ENCODE measurements at places on chromosomes 3 and 15.
A peak's percentile ranks its signal among the peaks of the same experiment; 100 is the strongest.

DNA sequence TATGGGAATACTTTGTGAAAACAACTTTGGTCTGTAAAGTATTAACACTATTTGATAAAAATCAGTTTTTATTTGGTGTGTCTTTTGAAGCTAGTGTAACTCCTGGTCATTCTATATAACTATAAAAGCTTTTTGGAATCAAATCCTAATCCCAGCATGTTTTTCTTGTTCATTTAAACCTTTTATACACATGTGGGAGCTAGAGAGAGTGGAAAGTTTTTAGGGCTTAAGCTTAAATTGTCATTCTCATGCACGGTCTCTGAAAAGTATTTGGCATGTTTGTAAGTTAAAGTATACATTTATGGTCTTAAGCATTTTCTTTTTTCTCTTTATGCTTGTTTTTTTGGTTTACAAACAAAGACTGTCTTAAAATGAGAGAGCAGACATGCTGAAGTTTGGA lies 83.4 kb upstream of the RARB start:
- no peak for DNase-seq

DNA sequence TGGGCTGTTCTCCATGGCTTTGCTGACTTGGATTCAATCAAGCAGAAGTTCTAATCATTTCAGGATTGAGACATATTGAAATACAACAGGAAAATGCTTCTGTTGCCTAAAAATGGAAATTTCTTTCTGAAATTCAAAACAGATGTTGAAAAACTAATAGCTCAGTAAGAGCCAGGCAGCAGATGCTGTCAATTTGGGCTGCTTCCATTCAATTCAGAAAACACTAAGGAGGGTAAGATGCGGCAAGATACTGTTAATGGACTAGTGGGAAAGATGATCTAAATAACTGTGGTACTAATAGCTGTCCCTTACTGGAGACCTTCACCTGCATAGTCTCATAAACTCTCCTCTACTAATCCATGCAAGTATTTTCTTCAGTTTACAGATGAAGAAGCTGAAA lies 53.5 kb downstream of the DGKG start:
- DNase-seq, result no peak

GRCh38 chr15:60843482-60843881 lies 364.5 kb upstream of the ICE2 start:
- DNase-seq, result no peak

GRCh38 chr15:88057836-88058235 lies 198.7 kb downstream of the NTRK3 start:
- no peak for DNase-seq

DNA sequence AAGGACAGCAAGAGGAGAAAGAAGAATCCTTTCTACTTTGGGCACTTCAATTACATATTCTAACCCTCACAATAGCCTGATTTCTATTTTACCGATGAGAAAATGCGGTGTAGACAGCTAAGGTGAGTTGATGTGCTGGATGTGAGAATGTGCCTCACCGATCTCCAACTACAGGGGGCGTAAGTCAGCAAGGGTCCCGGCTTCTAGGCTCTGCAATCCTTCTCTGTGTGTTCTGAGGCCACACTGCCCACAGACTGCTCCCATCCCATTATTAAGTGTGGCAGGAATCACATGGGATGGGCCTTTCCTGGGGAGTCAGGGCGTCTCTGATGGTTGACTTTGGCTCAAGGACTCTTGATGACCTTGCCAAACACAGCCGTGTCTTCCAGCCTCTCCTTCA lies 23.6 kb upstream of the RPL35A start:
- DNase-seq, result no peak

DNA sequence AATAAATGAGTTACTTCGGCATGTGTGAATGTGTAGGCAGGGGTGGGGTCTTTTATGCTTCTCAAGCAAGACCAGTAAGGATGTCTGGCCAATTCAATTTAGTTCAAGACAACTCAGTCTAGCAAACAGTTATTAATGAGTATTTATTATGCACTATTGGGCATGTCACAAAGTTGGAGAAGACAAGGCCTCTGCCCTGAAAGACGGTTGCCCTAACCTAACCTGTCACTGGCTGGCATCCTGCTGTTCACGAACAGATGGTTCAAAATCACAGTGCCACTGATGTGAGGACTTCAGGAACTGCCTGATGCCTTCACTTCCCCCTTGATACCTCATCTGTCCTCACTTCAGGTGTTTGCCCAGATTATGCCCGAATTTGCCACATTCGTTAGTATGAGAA lies 217.8 kb downstream of the SOX2 start:
- no peak for DNase-seq

DNA sequence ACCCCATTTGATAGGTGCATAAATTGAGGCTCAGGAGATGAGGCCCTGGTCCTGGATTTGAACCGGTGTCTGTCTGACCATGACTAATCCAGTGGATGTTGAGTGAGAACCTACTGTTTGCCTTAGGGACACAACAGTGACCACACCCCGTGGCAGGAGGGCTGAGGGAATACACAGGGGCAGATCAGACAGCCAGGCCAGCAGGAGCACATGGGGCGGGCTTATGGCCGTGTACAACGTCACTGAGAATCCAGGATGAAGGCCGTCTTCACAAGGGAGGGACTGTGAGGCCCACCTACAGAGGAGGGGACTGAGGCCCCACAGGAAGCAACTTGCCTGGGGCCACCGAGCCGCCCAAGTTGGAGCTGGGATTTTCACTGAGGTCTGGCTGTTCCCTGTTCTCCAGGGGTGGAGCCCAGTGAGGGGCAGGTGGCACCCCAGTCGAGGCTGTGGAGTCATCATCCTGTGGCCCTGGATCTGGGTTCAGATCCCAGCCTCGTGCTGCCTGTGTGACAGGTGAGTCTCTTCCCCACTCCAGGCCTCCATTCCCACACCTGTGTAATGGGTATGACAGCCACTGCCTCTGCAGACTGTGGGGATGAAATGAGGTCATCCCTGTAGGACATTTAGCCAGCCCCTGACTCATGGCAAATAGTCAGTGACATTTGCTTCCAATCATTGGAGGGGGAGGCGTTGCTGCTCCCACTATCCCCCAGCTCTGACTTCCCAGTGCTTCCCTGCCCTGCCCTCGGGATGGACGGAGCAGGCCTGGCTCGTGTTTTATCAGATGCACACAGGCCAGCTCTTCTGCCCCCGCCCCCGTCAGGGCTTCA lies 6.3 kb upstream of the PLXND1 start:
- no peak for DNase-seq

- no peak for DNase-seq
These were observed 90.4 kb downstream of the NEDD4 start for GRCh38 chr15:55902981-55903380.

DNA sequence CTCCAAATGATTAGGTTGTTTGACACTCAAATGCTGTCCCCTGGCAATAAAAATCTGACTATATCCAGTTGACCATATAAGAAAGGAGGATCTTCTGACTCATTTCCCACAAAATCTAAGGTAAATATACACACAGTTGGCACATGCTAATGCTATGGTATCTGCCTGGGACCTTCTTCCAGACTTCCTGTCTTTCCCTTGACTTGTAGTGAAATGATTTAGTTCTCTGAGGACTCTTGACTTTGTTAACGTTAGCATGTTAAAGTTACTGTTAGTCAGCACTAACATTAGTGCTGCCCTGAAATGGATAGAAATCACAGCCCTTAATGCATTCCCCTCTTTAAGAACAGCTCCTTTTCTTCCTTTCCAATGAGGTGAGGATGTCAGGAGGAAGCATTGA lies 124.3 kb upstream of the LSAMP start:
- DNase-seq, result no peak

DNA sequence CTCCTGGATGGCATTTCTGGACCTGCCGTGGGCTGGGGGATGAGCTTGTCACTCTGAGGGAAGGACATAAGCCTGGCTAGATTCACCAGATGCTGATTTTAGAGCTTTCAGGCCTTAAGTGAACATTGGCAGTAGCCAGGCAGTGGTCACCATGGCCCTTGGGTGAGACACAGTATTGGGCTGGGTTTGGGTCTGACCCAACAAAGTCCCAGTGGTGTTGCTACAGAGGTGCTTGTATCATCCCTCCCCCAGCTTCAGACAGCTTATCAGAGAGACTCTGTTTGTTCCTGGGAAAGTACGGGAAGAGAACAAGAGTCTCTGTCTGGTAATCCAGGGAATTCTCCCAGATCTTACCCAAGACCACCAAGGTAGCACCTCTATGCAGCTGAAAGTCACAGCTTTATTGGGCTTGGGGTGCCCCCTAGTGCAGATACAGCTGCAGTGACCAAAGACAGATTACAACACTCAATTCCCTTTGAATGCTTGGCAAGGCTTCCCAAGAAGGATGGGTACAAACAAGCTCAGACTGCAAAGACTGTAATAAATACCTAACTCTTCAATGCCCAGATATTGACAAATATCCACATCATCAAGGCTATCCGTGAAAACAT lies 9.8 kb upstream of the RUVBL1 start:
- no peak for DNase-seq

DNA sequence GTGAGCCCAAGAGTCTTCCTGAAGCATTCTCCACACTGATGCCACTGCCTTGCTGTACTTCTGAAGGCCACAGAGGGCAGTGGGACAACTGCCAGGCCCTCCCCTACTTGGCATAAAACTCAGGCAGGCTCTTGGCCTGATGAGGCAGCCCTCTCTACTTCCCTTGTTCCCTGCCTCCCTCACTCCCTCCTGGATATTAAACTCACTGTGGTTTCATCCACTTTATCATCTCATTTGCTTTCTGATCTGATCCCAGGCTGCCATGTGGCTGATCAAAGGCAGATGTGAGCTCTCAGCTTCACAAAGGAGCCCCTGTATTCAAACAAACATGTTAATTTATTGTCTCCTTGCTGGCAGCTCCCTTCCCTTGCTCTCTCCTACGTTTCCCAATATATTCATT lies 533.5 kb downstream of the IGSF11 start:
- no peak for DNase-seq

DNA sequence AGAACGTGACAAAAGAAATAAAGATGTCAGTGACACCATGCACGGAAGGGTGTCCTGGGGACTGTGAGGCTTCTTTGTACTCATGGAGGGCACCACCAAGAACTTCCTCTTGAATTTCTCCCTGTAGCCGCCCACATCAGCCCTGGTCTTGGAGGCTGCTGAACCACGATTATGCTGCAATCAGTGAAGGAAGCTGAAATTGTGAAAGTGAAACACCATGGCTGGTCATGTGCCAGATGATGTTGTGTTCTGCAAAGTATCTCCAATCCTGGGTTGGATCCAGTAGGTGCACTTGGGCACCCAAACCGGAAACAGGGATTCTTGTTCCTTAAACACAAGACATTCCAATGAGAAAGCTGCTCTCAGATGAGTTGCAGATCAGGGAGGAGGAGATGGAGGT lies 104.4 kb upstream of the GOLGA6L6 start:
- no peak for DNase-seq

DNA sequence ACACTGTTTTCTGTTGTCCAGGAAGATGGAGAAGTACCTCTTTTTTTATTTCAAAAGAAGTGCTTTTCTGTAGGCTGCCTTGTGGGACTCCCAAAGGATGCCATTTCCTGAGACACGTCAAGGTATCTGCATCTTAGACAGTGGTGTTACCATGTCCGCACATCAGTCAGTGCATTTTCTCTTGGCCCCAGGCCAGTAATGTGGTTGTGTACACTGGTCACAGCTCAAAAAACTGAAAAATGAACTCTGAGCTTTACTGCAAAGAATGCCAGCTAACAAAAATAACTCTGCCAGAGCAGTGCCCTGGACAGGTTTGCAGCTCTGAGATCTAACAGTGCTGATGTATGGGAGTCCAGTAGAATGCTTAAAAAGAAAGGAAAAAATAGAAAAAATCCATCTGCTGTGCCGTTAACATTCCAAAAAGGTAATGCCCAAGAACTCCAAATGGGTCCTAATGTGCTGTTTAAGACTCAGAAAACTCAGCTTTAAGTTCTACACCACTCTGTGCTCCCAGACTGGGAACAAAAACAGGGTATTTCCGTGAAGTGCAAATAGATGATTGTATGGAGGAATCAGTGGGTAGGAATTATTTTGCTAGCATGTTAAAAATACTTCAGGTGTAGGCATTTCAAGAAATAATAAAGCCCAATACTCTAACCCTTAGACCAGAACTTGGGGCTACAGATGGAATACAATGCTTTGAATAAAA lies 315.9 kb downstream of the FEZF2 start:
- no peak for DNase-seq

DNA sequence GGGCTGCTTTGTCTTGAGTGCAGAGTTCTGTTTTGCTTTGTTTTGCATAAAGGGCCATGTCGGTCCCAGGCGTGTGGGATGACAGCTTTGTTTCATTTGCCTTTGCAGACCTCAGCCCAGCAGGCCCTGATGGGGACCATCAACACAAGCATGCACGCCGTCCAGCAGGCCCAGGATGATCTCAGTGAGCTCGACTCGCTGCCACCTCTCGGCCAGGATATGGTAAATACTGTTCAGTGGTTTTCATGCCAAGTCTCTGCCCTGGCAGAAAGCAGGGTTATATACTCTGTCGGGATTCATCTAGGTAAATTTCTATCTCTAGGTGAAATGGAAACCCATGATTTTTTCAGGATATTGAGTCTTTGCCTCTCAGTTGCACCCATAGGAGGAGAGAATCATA lies 343.9 kb upstream of the TPM1 start:
- no peak for DNase-seq

GRCh38 chr3:45267097-45267496 lies 41.0 kb upstream of the TMEM158 start:
- no peak for DNase-seq

DNA sequence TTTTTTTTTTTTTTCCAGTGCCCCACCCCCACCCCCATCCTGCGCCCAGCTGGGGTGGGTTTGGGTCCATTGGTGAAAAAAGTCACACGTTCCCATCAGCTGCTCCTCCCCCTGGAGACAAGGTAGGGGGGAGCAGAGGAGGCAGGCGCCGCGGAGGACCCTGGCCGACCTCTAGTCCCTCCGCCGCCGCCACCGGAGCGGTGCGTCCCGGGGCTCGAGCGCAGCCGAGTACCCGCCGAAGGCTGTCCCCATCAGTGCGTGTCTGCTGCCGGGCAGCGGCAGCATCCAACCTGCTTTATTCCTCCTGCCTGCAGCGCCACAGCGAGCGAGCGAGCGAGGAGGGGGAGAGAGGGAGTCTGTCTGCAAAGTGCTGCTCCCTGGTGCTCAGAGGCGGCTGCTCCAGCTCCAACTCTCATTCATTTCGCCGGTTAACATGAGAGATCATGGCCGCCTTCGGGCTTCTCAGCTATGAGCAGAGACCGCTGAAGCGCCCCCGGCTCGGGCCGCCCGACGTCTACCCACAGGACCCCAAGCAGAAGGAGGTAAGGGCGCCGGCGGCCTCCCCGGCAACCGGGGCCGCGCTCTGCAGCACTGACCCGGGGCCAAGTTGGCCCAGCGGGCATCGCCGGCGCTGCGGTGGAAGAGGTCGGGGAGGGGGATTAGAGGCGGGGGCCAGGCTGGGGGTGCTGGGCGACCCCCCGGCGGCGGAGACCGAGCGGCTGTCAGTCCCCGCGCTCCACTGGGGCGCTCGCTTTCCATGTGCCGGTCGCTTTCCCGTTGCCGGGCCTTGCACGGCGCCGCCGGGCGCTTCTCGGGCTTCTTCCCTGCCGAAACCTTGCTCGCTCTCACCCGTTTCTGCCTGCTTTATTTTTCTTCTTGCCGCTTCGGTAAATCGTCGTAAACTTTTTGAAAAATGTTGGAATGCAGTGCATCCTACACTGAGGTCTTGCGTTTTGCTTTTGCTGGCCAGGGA lies 1.3 kb downstream of the MED12L start:
- DNase-seq, result peak; percentile 65

GRCh38 chr15:86568378-86568777 lies 488.7 kb downstream of the AGBL1 start:
- no peak for DNase-seq
